Fibroblast of skin of left quadriceps (primary cell): ENCODE measurements at places on chromosomes 12 and 14.

DNA sequence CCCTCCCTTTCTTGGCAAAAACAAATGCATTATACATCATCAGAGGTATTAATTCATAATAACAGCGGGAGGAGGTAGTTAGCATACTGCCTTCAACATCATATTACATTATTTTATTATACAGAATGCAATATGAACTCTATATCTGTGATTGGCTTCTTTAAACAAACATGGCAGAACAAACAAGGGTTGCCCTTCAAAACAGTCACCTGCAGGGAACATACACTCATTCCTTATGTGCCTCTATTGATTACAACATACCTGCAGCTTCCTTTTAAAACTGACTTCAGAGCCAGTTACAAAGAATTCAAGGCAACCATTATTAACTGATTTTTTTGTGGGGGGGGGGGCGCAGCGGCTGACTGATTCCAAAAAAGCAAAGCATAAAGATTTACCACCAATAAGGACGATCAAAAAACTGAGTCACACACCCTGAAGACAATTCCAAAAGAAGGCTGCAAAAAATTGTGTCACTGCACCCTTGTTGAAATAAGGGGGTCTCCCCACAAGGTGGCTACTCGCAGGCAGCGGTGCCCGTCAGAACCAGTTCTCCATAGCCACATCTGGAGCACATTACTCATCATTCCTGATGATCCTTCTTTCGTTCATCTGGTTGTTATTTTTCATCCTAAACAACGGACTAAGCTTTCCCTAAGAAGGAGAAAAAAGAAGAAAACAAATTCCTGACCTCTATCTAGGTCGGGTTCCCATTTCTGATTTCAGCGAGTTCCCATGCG, 51.8 kb downstream of the SMUG1 start:
- peak; percentile 56 for DNase-seq

DNA sequence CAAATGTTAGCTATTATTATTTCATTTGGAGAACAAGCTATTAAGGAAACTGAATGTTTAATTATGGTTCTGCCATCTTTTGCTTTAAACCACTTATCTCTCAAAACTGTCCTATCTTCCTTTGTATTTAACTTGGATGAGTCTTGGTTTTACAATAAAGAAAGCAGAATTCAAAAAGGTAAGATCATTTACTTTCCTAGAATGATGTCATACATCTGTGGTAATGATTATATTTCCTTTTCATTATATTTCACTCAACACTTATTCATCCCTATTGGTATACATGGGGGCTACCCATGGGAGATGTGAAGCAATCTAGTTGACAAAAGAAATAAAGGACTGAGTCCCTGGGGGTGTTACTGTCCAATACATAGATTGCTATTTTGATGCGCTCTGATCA, 456.7 kb downstream of the ZFP36L1 start:
- no peak for DNase-seq

GRCh38 chr14:43692706-43693105, 814.4 kb downstream of the FSCB start:
- no peak for DNase-seq

DNA sequence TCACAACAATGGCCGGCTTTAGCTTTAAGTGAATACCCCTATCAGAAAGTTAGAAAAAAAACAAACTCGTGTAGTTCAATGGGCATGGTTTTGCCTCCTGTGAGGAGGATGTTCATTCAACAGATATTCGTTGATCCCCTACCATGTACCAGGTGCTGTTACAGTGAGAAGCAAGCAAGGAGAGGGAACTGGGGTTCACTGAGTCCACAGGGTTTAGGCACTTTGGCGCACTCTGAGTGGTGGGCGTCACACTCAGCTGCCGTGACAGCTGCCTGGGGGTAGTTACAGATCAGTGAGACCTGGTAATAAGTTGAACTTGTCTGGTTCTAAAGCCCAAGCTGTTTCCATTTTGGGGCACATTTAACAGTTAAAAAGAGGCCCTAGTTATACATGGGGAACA, 74.2 kb downstream of the PAPOLA start:
- DNase-seq, result no peak

DNA sequence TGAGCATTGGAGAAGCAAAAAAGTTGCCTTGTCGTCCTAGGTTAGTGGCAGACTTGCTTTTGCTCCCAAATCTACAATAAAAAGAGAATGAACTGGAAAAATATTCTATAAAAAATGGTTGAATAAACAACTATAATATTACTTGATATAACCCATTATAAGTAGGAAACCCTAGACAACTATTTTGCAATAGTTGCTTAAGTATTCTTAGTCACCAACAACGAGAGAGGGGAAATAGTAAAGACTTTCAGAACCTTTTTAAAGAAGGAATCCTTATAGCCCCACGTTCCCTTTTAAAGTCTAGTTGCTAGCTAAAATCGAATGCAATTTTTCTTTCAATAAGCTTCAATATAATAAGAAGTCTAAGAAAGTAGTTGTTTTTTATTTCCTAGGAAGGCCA, 17.5 kb downstream of the AQP6 start:
- DNase-seq, result no peak

DNA sequence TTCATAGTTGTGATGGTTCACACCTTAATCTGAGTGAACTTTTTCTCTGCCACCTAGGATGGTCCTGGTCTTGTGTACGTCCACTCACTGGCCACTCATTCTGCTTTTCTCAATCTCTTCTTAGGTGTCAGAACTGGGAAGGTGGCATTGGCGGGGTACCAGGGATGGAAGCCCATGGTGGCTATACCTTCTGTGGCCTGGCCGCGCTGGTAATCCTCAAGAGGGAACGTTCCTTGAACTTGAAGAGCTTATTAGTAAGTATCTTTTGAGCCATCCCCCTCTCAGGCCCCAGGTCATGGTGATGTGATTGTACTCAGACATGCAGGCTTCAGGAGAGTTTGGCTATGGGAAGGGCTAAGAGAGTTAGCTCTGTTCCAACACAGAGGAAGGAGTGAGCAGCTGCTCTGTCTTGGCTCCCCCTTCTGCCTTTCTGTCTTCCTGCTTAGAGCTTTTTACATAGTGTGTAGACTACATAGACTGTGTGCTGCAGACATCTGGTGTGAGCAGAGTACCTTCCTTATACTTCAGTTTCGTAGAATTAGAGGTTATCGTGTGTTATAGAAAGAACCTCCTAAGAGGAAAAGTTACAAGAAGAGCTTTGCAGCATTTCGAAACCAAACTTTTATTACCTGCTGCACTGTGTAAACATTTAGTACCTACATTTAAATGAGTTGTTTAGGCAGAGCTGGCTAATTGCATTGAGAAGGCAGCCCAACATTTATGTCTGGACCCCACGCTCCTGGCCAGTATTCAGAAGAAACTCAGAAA, 54.2 kb downstream of the FNTB start:
- DNase-seq, result no peak

DNA sequence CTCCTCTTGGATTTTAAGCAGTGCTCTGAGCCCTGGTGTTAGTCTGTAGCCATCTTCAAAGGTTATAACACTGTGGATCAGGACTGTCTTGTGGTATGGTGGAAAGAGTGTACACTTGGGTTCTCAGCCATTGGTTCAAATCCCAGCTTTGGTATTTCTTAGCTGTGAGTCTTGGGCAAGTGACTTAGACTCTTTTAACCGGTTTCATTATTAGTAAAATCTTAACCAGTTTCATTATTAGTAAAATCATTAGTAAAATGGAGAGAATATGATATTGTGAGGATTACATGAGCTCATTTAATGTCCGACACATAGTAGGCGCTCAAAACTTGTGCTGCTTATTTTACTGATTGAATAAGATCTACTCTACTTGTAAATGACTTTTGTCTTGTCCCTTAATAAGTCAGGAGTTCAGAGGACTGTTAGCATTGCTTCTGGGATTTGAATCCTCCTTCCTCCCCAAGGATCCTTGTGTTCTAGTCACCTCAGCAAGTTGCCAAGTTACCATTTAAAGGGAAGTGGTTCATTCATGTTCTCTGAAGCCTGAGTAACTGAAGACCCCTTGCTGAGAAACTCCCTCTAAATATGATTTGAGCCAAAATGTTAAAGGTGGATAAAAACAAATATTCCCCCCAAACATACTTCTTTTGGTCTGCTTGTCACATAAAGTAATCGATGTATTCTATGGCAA, 12.4 kb downstream of the TTLL5 start:
- DNase-seq, result no peak

- DNase-seq, result no peak
These were observed 1.7 kb downstream of the TNFRSF1A start for GRCh38 chr12:6340032-6340638.

DNA sequence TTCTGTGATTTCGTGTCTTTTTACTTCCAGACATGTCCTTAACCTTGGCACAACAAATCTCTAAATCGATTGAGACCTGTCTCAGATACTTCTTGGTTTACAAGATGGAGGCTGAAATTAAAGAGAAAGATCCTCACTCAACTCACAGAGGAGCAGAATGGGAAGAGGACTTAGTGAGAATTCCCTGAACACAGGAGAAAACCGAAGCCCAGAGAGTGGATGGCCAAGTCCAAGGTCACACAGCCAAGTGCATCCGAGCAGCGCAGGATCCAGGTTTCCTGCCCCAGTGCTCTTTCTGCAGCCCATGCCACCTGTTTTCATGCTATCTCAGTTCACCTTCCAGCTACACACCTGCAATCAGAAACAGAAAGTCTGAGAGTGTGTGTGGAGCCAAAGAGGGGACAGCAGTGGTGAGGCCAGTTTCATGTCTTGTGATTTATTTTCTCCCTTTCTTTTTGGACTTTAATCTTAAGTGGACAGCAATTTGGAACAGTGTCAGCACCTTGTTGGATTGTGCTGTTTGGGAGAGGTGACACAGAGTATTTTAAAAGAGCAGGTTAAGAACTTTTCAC, 22.9 kb upstream of the TCL1B start:
- DNase-seq, result no peak

GRCh38 chr14:56844406-56845002, 34.2 kb upstream of the OTX2 start:
- DNase-seq, result no peak

DNA sequence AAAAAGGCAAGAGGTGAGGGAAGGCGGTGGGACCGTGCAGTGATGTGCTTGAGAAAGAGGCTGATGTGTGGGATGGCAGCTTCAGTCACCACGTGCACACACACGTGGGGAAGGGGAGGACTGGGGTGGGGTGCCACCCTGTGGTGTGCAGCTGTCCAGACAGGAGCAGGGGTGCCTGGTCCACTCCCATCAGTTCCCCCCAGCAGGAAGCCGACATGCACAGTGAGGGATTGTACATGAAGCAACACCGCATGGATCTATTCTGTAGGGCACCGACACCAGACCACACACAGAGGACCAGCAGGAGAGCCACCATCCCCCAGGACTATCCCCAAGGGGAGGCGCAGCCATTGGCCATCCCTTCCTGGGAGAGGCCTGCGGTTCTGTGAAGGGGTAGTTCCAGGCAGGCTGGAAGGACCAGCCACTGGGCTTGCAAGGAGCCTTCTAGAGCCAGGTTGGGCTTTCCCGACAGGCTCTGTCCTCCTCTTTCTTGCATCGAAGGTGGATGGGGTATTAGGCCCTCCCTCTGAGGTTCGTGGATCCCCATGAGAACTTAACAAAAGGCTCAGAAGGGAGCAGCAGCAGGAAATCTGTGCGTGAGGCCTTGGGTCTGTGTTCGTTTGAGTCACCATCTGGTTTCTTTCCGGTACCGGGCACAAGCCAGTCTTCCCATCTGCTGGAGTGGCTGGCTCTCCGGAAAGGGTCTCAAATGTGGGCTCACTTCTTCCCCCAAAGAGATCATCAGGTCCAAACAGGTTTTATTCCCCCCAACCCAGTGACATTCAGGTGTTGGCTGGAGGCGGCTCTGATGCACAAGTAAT, 59.8 kb downstream of the PLEKHG3 start:
- no peak for DNase-seq

GRCh38 chr12:99131751-99132199, 486.7 kb downstream of the APAF1 start:
- DNase-seq, result peak; percentile 29

- no peak for DNase-seq
These were observed 10.2 kb upstream of the DHRS7 start for GRCh38 chr14:60175255-60175902.

GRCh38 chr12:57904848-57905811, 36.2 kb upstream of the ATP23 start:
- DNase-seq, result peak; percentile 81

DNA sequence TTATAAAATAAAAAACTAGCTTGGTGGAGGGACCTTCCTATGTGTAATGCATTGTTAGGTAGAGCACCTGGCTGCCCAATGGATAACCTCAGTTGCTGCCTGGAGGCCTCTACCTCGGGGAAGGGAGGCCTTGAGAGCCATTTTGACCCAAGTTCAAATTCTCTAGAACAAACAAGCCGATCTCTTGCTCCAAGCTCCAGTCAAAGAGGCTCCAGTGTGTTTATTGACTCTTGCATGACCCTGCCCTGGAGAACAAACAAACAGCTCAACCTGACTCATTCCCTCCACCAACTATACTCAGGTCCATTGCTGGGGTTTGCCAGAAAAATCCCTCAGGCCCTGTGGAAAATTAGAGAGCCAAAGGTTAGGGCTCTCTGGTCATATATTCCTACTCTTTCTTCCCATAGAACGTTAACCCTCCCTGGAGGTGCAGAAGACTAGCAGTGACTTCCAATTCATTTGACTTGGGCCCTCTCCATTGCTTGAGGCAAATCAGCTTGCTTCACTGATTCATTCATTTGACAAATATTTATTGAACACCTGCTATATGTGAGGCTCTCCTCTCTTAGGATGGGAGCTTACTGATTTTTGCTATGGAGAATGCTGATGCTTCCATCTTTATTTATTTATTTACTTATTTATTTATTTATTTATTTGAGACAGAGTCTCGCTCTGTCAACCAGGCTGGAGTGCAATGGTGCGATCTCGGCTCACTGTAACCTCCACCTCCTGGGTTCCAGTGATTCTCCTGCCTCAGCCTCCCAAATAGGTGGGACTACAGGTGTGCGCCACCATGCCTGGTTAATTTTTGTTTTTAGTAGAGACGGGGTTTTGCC, 73.7 kb upstream of the CISTR start:
- no peak for DNase-seq

GRCh38 chr14:43983721-43984120, 523.4 kb downstream of the FSCB start:
- DNase-seq, result no peak

GRCh38 chr12:10249690-10250455, 37.2 kb downstream of the GABARAPL1 start:
- no peak for DNase-seq

DNA sequence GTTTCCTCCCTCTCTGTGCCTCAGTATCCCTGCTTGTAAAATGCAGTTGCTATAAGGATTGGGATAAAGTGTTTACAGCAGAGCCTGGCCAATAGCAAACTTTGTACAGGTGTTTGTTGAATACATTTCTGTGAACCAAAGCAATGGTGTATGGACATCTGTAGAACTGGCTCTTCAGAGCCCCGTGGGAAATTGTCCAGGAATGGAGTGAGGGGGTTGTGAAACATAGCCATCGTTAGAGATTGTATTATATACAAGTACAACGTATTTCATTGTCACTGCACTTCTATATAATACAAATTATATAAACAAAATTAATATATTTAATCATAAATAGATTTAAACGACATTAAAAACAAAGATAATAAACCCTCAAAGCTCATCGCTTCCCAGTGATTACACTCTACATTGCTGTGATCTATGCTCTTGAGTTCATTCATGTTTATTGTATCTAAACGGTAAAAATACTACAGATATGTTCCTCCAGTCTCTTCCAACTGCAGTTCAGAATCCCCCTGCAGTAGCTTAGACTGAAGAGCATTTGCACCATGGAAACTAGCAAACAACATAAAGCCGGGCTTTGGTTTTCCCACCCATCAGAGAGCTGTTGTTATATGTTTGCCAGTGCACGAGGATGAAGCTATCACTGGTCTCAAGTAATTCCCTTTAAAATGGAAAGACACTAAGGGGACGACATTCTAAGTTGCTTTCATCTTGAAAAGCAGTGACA, 216.7 kb downstream of the TMEM132C start:
- no peak for DNase-seq

GRCh38 chr14:58737511-58737910, 99.7 kb downstream of the DACT1 start:
- DNase-seq, result no peak
